ENCODE measurements at places on chromosomes 6 and 20.

DNA sequence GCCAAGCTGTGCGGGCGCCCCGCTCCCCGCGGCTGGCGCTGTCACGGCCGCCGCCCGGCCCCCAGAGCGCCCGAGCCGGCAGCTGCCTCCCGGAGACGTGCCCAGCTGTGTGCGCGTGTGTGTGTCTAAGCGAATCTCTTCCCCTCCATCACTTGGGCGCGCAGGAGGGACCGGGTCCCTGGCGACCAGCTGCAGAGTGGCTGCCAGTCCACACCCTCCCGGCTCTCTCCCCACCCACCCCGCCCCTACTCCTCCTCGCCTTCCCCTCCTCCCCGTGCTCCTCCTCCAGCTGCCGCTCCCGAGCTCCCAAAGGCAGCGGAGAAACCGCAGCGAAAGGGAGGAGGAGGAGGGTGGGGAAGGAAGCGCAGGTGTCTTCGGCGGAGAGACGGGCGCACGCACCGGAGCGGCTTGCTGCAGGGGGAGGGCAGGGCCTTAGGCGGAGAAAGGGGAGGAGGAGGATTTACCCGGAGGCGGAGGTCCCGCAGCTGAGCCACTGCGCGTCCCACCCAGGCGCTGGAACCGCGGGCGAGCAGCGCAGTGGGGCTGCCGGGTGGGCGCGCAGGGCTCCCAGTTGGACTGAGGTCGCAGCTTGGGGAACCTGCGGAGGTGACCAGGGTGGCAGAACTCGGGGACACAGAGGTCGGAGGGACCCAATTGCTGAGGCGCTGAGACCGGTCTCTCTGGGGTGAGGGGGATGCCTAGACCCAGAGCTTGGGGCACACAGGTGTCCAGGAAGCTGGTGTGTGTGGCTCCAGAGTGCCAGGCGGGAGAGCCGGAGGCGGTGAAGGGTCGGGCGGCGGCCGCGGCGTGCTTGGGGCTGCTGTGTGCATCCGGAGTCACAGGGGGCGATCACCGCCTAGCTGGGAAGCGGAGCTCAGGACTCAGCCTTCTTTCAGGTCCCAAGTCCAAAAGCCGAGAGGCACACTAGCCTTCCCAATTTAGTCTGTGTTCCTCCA lies at the start of gene HS3ST5:
Gene HS3ST5 (minus strand): TSS at position 198 of the 956 bp plus-strand sequence. CDS start 280,178 bp downstream, outside the sequence.
- no peak for DNase-seq

- DNase-seq: no peak
Observed at GRCh38 chr6:145544514-145544913, 190.8 kb downstream of the EPM2A start.

DNA sequence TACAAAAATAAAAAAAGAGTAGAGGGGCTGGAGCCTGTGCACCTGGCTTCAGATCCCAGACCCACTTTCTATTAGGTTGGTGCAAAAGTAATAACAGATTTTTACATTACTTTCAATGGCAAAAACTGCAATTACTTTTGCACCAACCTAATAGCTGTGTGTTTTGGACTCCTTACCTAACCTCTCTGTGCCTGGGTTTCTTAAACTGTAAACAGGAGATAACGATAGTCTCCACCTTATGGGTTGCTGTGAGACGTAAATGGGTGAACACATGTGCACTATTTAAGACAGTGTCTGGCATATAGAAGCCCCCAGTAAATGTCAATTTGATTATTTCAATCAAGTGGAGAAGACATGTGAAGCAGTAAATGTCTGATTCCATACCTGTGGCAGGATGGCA lies 89.7 kb downstream of the TFAP2C start:
- DNase-seq: no peak

- DNase-seq: no peak
Observed at GRCh38 chr6:17036065-17036393, 65.8 kb upstream of the STMND1 start.

DNA sequence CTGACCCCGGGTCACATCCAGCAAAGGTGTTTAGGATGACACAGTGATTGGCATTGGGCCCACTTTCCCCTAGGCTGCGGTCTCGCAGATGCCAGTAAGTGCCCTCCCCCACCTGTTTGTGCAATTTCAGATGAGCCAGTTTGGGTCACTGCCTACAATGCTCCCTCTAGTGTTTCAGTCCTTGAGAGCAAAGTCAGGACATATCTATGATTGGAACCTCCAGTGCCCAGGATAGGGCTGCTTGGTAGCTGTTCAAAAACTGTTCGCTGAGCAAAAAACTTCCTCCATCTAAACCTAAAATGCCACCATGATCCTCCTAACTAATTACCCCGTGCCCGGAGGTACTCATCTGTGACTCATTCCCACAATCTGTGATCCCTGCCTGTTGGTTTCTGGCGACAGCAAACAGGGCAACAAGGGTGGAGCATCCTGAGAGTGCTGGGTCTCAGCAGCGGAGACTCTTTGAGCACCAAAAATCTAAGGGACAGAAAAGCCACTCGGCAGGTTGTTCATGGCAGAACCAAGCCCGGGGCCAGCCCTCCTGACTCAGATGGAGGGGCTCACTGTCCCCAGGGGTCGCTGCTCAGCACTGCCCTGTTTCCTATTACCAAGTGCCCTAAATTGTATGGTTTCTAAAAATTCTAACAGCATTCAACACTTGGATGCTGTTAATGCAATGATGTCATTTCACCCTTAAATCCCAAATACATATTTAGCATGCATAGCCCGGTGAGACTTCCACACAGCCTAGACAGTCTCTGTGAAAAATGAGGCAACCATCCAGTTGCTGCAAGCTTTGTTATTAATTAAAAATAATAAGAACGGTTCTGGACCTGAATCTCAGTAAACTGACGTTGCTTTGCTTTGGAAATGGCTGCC lies 5.0 kb downstream of the VSX1 start:
- no peak for DNase-seq

DNA sequence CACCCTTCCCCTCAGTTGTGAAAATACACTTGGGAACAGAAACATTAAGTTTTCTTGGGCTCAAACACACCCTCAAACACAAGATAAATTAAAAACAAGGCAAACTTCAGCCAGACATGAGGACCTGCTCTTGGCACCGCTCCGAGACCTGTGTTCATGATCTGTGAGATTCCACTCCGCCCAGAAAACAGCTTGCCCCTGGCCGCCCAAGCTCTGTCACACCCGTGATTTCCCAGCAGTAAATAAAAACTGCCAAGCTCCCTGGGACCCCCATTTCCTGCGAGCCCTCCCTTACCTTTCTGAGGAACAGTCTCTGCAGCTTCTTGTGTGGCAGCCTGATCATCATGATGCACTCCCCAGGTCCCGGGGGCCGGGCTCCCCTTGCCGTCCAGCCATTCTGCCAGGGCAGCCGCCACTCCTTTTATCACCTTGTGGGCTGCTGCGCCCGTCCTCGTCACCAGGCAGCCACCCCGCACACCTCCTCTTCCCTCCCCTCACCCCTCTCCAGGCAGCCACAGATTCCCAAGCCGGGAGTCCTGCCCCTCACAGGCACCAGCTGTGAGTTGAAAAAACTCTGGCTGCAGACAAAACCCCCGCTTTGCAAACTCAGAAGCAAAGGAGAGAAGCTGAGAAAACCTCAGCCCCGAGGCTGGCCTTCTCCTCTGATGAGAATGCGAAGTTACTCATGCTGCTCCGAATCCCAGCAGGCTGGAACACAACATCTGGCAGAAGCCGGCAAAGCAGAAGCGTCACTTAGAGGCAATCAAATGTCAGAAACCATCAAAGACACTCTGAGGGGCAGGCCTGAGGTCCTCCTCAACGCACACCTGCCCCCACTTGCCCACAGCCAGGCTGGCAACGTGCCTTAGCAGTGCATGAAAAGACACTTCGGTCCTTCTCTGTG lies 130.4 kb upstream of the RPS6KA2 start:
- DNase-seq: no peak

DNA sequence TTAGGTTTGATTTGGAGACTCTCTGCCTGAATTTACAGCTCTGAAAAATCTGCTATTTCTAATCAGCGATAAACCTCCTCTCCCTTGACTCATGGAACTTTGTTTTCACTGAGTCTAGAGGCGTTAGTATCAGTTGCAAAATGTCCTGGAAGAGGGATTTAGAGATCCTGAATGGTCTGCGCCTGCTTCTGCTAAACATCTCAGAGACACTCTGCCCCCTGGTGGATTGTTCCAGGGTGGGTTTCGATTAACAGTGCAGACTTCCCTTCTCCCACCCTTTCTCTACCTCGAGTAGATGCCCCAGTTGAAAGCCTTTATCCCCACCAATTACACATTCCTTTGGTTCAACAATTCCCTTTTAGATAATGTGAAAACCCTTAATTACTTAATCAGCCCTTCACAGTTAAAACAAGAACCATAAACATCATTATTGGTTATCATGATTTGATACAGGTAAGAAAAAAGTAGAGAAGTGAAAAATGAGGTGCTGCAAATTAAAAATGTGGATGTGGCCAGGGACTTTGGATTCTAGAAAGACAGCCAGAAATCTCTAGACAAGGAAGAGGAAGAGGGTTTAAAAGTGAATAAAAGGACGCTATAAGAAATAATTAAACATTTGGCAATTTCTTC lies 5.5 kb downstream of the HTR1B start:
- DNase-seq: no peak

- no peak for DNase-seq
Observed at GRCh38 chr20:23923891-23924435, 44.4 kb upstream of the CST5 start.

DNA sequence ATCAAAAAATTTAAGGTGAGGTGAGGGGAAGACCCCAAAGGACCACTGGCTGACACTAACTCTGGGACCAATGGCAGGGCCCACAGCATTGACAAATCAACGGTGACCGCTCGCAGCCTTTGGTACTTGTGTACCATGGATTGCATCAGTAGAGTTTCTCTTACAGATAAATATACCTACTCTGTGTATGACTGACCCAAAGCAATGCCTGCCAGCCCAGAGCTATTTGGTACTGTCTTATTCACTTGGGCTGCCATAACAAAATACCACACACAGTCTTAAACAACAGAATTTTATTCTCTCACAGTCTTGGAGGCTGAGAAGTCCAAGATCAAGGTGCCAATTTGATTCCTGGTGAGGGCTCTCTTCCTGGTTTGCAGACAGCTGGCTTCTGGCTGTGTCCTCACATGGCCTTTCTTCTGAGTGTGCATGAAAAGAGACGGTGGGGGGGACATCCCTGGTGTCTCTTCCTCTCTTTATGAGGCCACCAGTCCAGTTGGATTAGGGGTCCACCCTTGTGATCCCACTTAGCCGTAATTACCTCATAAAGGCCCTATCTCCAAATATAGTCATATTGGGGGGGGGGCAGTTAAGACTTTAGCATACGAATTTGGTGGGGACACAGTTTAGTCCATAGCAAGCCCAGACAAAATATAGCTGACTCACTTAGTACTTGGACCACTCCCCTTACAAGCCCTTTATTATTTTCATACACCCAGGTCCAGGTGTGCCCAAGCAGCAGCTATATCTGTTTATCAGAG lies 336.3 kb downstream of the CD83 start:
- no peak for DNase-seq

DNA sequence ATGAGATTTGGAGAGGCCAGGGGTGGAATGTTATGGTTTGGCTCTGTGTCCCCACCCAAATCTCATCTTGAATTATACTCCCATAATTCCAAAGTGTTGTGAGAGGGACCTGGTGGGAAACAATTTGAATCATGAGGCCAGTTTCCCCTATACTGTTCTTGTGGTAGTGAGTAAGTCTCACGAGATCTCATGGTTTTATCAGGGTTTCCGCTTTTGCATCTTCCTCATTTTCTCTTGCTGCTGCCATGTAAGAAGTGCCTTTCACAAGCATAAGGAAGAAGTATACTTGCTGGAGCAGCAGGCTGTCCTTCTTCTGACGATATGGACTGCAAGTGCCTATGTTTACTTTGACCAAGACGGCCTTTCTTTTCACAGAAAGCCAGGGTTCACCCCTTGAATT lies 270.5 kb downstream of the ESR1 start:
- no peak for DNase-seq

- no peak for DNase-seq
Observed at GRCh38 chr20:19602675-19603375, 155.2 kb upstream of the RIN2 start.

- DNase-seq: no peak
Observed at GRCh38 chr6:31010393-31011060, at the start of gene MUC22. MUC22 (plus strand) TSS chr6:31010474; CDS start chr6:31010707, 233 bp downstream.

DNA sequence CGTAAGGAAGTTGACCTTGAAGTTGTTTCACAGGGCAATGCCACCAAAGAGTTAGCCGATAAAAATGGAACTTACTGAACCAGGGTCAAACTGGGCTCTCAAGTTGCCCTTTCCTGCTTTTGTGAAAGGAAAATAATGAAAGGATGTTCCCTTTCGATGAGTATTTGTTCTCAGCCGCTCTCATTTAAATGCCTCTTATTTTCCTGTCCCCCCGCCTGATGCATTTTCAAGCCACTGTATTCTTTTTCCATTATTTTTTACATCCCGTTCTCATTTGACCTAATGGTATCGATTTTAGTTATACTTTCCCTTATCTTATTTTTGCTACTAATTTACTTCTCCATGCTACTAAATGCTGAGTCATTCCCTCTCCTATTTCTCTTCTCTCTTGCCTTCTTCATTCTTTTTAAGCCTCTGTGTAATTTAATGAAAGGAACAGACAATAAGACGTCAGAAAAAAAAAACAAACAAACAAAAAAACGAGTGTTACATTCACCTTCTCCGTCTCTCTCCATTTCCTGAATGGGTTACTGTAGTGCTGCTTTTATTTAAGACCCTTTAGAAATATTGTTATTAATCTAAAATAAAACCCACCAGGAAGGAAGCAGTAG lies 655 bp upstream of the NDUFAF4 start:
- no peak for DNase-seq

All from stimulated activated CD8-positive, alpha-beta memory T cell treated with anti-CD3 and anti-CD28 coated beads, Interleukin-7, amount 100 ng/mL, for 4 hours (primary cell).